ENCODE measurements at places on chromosomes 1 and 21.

DNA sequence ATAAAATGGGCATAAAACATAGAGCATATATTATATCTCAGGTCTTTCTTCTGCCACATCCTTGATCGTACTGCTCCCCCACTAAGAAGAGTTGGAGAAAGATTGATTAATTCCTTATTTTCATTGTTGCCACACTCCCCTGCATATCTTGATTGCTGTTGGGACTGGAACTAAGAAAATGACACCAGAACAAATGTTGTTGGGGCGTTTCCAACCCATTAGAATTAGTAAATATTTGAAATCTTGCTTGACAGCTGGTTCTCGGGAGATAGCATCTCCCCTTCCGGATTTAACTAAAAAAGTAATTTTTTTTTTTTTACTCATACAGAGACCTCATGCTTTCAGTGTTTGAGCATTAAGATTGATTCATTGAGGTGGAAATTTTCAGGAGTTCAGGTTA is 493.0 kb upstream of the PLXNA2 start:
- DNase-seq = no peak

DNA sequence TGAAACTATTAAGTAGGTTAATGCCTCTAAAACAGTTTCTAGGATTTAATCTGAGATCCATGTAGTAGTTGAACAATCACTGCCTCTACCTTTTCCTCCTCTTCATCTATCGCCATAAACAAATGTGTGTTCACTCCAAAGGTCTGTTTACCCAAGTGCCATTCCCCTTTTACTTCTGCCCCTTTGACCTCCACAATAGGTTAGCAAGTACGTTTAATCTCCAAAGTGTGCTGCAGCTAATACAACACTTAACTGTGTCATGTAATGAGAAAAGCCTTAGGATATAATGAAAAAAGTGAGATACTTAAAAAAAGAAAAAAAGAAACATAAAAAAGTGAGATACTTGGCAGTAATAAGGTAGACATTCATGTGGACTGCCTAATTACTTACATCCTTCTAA is 28.2 kb downstream of the GPBP1L1 start:
- no peak for DNase-seq

- DNase-seq = no peak
Observed at GRCh38 chr1:159612211-159612885, 24.7 kb downstream of the APCS start.

DNA sequence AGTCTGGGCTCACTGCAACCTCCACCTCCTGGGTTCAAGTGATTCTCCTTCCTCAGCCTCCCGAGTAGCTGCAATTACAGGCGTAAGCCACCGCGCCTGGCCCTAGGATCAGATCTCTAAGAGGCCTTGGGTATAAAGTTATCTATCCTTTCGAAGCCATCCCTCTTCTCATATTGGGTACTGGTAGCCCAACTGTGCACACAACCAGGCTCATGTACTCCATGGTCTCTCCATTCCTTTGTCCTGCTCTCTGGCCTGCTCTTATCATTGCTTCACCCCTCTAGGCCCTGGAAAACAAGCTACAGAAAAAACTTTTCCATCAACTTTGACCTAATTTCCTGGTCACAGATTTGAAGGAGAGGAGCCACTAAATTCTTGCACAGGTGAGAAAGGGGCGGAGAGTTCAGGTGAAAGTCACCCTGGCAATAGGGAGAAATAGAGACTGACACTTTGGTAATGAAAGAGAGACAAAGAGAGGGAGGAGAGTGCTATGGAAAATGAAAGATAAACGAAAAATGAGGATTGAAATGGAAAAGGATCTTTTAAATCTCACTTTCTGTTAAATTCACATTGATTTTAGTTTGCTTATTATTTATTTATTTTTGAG is 6.0 kb downstream of the TXNIP start:
- no peak for DNase-seq

GRCh38 chr1:4564051-4564450 is 90.4 kb upstream of the AJAP1 start:
- DNase-seq = no peak
